Naive thymus-derived CD4-positive, alpha-beta T cell (primary cell): ENCODE measurements at places on chromosomes 6 and 20.
A peak's percentile ranks its signal among the peaks of the same experiment; 100 is the strongest.

DNA sequence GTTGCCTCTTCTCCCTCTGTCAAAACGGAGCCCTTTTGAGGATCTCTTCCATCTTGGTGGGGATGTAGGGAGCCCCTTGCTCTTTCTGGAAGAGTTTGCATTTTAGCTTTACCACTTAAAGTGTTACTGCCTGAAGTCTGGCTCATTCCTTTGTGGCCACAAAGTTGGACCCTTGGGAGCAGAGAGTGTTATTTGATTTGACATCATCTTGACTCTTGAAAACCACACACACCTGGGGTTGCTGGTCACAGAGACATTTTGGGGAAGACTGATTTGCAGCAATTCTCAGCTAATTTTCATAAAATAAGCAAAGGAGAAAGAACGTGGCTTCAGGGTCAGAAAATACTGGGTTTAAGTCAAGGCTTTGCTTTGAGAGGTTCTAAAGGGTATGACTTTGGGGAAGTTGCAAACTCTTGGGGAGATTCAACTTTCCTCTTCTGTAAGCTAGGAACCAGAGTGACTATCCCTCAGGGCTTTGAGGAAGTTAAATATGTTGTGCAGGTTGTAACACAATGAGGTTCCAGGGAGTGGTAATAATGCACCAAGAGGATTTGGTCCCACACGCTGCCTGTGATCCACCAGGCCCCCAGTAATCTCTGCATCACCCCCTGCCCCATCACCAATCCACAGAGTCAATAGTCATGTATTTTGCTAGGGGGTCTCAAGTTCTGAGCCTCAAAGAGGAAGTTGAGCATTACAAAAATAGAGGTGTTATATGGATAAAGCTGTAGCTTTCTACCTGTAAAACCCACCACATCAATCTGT, 141.6 kb upstream of the SLC24A3 start:
- DNase-seq, result no peak

- DNase-seq, result no peak
These were observed 7.4 kb downstream of the GMEB2 start for GRCh38 chr20:63619505-63619904.

GRCh38 chr6:12606616-12607015, 110.0 kb upstream of the PHACTR1 start:
- no peak for DNase-seq

- no peak for DNase-seq
These were observed 10.4 kb downstream of the TMEM14C start for GRCh38 chr6:10733151-10733715.

GRCh38 chr20:46117704-46118467, at the start of gene CD40:
TSS of gene CD40 (plus strand) at chr20:46118314. CDS start at chr20:46118344, 30 bp downstream.
- DNase-seq, result peak; percentile 61

- DNase-seq, result no peak
These were observed 130.4 kb upstream of the PROKR2 start for GRCh38 chr20:5447188-5447587.

DNA sequence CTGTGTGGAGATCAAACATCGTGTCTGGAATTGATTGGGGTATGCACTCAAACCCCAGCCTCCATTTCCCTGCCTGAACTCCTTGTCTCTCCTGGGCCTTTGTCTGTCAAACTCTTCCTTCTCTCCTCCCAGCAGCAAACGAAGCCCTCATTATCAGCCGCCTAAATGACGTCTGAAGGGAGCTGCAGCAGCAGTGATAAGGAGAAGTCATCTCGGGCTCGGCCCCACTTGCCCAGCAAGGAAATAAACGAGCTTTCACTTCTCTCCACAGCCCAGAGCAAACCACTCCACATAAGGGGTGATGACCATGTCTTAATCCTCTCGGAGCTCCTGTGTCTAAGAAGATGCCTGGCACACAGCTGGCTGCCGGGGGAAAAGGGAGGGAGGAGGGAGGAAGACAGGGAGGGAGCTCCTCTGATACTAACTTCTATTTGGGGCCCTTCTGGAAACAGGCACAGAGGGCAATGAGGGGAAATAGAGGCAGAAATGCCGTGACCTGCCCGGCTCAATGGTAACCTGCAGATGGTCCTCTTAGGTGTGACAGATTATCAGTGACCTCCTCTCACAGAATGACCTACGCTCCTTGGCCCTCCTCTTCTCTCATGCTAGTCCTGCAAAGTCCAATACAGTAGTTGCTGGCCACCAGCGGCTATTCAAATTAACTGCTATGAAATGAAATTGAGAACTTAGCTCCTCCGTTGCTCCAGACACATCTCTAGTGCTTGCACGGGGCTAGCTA, 100.4 kb downstream of the PXDC1 start:
- DNase-seq, result no peak

GRCh38 chr6:110173506-110174132, 5.9 kb downstream of the WASF1 start:
- no peak for DNase-seq

- no peak for DNase-seq
These were observed 27.7 kb upstream of the LAMA4 start for GRCh38 chr6:112281821-112282615.

GRCh38 chr6:116101302-116101718, 657 bp downstream of the NT5DC1 start:
- DNase-seq, result no peak

DNA sequence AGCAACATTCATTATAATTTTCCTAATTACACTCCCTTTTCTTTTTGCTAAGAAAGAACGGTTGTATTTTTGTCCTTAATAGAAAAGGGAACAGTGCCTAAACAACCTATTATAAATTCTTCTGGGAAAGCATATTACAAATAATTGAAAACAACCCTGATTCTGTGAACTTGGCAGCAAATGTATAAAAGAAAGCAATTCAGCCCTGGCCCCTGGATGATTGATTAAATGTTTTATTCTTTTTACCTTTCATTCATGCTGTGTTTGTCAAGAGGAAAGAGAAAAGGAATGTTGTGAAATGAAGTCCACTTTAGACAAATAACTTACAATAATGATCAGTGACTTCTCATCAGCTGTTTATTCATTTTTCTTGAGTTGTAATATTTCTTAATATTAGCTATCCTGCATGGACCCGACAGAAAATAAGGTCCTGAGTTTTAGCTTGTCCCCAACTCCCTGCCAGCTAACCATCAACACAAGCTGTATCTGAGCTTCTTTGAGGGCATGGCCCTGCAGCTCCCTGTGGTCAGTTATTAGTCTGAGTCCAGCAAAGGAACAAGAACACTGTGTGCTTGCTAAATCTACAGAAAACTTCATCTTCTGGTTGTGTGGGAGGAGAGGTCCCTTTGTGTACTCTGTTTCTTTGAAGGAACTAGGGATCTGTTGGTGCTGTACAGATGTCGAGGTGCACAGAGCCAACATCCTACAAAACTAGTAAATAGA, 248.2 kb downstream of the LAMA2 start:
- DNase-seq, result no peak

GRCh38 chr6:431986-432385, 40.4 kb downstream of the IRF4 start:
- DNase-seq, result no peak

- DNase-seq, result no peak
These were observed 3.8 kb upstream of the RNF146 start for GRCh38 chr6:127262896-127263295.

DNA sequence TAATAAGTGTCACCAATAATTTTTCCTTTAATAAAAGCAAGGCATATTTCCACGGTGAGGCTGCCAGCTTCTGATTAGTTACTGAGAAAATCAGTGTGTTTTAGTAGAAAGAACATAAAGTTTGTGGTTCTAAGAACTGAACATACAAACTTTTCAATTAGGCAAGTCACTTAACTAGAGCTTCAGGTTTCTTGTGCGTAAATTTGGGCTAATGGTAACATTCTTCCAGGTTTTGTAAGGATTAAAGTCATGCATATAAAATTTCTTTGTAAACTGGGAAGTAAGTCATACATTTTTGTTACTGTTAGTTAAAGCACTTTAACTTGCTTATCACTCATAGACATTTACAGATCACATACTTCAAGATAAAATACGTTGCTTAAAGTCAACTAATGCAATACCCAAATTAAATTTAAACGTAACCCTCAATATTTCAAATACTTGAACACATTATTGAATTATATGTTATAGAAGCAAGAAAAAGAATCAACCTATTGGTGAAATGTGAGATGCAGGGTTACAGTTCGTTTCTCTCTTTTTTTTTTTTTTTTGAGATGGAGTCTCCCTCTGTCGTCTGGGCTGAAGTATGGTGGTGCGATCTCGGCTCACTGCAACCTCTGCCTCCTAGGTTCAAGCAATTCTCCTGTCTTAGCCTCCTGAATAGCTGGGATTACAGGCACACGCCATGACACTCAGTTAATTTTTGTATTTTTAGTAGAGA, 327.3 kb upstream of the NOX3 start:
- no peak for DNase-seq

DNA sequence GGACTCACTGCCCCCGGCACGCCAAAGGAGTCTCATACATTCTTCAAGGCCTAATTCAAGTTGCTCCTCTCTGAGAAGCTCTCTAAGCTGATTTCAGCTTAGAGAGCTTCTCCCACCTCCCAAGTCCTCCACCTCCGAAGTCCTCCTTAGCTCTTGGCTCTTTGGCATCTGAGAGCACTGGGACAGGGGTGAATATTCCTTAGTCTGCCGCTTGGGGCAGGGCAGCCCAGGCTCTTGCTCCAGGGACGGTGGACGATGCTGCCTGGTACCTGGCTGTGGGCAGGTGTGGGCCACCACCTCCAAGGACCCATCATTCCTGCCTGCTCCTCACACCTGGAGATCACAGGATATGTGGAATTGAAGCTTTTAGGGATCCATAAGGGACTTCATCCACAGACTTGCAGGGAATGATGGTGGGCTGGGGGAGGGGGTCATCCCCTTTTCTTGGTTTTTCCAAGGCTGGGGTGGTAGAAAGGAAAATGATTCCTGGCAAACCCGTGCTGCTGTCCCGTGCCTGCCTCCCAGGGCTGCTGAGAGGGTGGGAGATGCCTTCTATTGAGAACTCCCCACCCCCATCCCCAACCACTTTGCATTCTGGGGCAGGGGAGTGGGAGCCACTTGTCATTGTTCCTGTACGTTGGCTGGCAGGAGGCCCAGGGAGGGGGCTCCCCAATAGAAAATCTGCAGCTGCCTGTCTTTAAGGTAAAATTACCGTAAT, 57.4 kb downstream of the ARHGAP40 start:
- DNase-seq, result no peak

DNA sequence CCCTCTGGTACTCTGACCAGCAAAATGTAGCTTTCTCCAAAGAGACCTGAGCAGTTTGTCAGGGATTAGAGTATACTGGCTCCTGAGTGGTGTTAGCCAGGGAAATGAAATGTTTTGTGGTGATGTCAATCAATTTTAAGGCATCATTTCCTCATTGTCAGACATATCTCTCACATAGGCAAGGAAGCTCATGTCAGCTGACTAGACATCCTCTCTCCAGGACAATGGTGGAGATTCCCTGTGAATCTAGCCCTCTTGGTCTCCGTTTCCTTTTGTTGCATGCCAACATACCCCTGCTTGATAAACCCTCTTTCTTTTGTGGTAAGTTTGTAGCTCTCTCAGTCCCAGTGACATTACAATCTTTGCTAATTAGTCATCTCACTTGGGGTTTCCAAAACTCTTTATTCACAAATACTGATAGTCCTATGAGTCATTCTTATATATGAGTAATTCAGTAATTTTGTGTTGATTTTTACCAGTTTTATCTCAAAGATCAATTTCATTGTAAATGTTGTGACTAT, 135.6 kb upstream of the PTPRK start:
- no peak for DNase-seq

DNA sequence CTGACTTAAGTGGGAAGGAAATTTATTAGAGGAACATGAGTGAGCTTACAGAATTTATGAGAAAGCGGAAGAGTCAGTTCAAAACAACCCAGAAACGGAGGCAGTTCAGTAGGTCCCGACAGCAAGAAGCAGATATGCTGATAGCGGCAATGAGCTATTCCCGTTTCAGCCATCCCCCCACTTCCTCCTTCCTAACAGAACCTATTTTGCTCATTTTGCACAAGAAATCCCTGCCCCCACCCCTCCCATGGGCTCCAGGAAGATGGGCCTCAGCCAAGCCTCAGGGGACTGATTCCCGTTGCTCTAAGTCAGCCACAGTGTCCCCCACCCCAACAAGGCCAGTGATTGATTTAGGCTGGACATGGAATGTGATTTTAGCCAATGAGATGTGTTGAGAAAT, 157.5 kb downstream of the CEBPB start:
- no peak for DNase-seq

GRCh38 chr6:170455335-170455979, 97.7 kb downstream of the PSMB1 start:
- DNase-seq, result no peak
